ENCODE measurements at places on chromosomes 6 and 20. TPM values are rescaled to one million over a fixed set of nuclear protein-coding genes. Genes with fewer than 3 reads are reported as not detected.

Gene BPIFA1
- total RNA-seq, result not detected

Gene CGA
- not detected for total RNA-seq

Gene NKX2-2
- not detected for total RNA-seq

DNA sequence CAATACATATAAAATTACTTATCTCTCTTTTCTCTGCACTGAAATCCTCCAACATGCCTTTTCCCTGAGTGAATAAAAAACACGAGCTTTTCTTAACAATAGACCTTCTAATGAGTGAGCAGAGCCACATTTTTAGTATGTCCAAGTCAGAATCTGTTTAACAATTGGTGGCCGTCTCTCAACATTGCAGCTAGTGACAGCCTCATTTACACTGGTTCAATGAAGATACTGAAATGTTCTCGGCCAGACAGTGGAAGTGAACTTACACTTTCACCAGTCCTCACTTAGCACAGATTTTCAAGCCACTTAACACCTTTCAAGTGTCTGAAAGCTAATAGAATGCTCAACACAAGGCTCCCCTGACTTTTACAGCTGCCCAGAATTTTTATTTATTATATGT lies 767.1 kb downstream of the KIF16B start:
- DNase-seq, result no peak

- DNase-seq, result no peak
These were observed 141.5 kb downstream of the ANKRD60 start for GRCh38 chr20:58086763-58087561.

GRCh38 chr6:129276986-129277385 lies 394.0 kb downstream of the LAMA2 start:
- no peak for DNase-seq

Gene ZBTB46
- total RNA-seq, result 1.2 TPM

DNA sequence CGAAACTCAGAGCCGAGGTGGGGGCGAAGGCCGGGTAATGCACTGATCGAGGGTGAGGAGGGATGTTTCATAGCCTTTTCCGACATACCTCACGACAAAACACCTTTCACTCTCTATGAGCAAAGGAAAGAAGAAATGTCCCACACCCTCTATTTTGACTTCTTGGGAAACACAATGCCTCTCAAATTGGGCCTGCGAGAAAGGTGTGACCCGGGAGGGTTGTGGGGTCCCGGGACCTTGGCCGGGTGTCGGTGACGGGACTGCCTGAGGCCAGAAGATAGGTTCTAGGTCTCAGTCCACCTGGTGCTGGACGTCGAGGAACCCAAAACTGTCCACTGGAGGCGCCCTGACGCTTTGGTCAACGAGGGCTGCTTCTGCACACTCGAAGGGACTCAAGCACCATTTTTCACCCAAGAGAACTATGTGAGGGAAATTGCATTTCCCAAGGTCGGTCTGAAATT lies 41.1 kb upstream of the OSTM1 start:
- DNase-seq, result peak; percentile 16

Gene NTSR1
- not detected for total RNA-seq

DNA sequence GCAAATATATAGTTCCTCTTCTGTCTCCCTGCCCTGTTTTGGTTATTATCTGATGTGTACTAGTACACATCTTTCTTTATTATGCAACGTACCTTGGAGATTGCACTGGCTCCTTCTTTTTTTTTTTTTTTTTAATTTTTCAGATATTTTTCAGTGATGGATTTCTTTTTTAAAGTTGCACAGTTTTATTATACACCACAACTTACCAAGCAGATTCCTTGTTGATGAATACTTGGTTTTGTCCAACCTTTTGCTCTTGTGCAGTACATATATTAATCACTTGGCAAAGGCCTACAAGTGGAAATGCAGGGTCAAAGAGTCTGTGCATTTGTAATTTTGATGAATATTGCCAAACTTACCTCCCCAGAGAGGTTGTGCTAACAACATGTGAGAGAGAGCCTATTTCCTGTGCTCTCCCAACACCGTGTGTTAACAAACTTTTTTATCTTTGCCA lies 50.1 kb upstream of the RNF24 start:
- no peak for DNase-seq

- DNase-seq, result no peak
These were observed 5.0 kb upstream of the BANF2 start for GRCh38 chr20:17694767-17695166.

Gene TSPO2
- total RNA-seq, result not detected

Gene CDS2
- 40.3 TPM for total RNA-seq

DNA sequence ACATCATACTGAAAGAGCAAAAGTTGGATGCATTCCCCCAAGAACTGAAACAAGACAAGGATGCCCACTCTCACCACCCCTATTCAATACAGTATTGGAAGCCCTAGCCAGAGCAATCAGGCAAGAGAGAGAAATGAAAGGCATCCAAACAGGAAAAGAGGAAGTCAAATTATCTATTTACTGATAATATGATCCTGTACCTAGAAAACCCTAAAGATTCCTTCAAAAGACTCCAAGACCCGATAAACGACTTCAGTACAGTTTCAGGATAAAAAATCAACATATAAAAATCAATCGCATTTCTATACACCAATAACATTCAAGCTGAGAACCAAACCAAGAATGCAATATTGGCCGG lies 14.5 kb downstream of the CDK19 start:
- DNase-seq, result no peak

- DNase-seq, result no peak
These were observed 257.8 kb upstream of the KCNQ5 start for GRCh38 chr6:72363844-72364740.

DNA sequence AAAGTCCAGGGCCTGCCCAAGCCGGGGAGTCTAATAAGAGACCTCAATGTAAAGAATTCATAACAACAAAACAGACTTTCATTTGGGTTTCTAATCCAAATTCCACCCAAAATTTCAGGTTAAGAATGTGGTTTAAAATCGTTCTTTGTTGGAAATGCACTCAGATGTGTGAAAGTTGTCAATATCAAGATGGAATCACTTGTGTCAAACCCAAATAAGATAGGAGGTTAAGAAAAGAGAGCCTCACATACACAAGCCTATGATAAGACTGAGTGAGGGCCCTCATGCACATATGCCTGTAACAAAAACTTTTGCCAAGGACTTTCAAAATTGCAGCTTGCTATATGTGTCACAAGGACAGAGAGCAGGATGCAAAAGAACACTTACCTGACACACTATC lies 145.7 kb downstream of the HACE1 start:
- no peak for DNase-seq

Gene ANGPT4
- not detected for total RNA-seq

GRCh38 chr20:38135271-38135650 lies 29.8 kb downstream of the TGM2 start:
- DNase-seq, result no peak

Measured in activated naive CD4-positive, alpha-beta T cell treated with anti-CD3 and anti-CD28 coated beads, Interleukin-2, amount 50 U/mL, for 72 hours (primary cell).